ENCODE measurements at places on chromosomes 6 and 20.

- no peak for DNase-seq
Measured at GRCh38 chr6:12522347-12522746, 194.2 kb upstream of the PHACTR1 start.

DNA sequence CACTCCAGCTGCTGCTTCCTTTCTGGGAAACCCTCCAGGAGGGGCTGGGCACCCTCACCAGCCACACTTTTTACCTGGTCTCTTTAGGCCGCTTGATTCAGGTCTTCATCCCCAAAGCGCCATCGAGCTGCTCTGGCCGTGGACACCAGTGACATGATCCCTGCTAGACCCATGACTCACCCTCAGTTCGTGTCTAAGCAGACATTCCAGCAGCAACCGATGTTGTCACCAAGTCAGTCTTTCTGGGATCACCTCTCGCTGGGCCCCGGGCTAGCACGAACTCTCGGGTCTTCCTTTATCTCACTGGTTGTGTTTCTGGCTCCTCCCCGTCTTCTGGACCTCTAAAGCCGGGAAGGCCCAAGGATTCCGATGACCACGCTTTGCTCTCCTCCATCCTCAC is 43.0 kb upstream of the GPR31 start:
- no peak for DNase-seq

DNA sequence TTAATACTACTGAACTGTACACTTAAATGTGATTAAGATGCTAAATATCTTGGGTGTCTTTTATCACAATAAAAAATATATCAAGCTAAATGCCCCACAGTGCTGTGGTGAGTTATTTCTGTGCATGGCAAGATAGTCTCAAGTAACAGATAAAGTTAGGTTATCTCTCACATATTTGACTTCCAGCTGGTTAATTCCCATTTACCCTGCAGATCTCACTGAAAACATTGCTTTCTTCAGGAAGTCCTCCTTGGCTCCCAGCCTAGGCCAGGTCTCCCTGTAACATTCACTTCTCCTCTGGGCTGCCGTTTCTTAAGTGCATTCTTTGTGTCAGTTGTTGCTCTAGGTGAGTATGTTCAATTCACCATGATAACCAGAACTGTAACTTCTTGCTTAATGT is 59.1 kb downstream of the SLC22A1 start:
- no peak for DNase-seq

DNA sequence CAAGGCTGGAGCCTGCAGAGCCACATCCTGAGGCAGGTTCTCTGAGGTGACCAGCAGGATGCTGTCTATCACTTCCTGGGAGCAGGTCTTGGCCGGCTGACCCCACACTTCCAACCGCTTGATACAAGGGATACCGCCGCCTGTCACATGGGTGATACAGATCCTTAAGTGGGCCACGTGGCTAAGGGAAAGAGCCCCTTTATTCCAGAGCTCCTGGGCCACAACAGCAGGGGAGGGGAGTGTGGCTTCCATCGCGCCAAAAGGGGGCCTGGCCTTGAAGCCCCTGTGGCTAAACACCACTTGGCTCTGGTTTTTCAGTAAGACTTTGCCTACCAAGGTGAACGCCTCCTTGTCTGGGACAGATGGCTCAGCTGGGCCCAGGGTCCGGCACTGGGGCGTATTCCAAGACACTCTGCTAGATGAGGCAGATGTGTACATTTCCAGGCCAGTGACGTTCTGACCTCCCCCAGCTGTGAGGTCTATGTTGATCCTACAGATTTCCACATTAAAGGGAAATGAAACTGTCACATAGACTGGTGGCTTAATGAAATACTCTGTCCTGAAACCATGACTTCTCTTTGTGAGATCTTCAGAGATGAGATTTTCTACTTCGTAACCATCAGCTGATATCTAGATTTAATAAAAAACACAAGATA is 37.6 kb upstream of the AVP start:
- DNase-seq: no peak

- no peak for DNase-seq
Measured at GRCh38 chr6:129671442-129672340, 38.3 kb downstream of the ARHGAP18 start.

- DNase-seq: no peak
Measured at GRCh38 chr6:134328138-134328537, 10.2 kb upstream of the SGK1 start.

DNA sequence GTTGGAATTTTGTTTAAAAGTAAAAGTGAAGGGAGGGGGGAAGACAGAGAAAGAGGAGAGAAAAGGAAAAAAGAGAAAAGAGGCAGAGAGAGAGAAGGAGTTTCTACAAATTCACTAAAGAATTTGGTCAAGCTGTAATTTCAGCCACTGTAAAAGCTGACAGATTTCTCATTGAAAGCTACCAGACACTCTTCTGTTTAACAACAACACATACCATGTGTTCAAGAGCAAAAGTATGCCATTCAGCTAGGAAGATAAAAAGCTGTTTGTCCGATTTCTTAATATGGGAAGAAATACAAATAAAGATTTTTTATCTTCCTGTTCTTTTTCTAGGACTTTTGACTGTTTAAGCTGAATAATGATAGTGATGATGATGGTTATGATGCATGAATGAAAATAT is 204.8 kb upstream of the RSPO3 start:
- DNase-seq: no peak

- peak; percentile 97 for DNase-seq
Measured at GRCh38 chr20:47357296-47358038, 968 bp upstream of the ZMYND8 start.

- no peak for DNase-seq
Measured at GRCh38 chr20:19713822-19714578, 44.1 kb upstream of the RIN2 start.

GRCh38 chr6:168451805-168452517 is 11.0 kb downstream of the SMOC2 start:
- DNase-seq: no peak

GRCh38 chr20:22555791-22556564 is 28.4 kb downstream of the FOXA2 start:
- no peak for DNase-seq

DNA sequence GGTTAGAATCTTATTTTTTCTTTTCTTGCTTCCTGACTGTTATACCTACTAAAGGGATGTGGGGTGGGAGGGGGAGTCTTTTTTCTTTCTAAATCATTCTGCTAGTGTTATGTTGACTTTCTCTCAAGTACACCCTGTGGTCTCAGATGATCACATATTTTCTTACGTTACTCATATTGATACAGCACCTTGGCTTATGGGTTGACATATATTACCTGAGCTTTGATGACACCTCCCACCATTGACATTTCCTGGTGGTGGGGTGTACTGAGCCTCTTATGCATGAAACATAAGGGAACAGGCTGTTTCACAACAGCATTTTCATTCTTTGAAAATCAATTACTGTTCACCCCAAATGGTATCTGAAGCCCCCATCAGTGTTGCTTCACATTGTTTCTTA is 169.8 kb downstream of the MMS22L start:
- no peak for DNase-seq

GRCh38 chr6:106316375-106316766 is 9.2 kb downstream of the ATG5 start:
- DNase-seq: no peak

GRCh38 chr6:44859901-44860410 is 468.2 kb upstream of the RUNX2 start:
- DNase-seq: no peak

- DNase-seq: no peak
Measured at GRCh38 chr20:12591949-12592470, 416.8 kb upstream of the SPTLC3 start.

- no peak for DNase-seq
Measured at GRCh38 chr20:39019805-39020325, 57.7 kb downstream of the DHX35 start.

Data from posterior cingulate gyrus (tissue), 11 donors.